Astrocyte of the cerebellum (primary cell): ENCODE measurements at places on chromosomes 16 and 17.

GRCh38 chr17:68775318-68775717, 174.2 kb upstream of the FAM20A start:
- no peak for DNase-seq

- no peak for DNase-seq
Observed at GRCh38 chr16:51024703-51025102, 126.4 kb downstream of the SALL1 start.

DNA sequence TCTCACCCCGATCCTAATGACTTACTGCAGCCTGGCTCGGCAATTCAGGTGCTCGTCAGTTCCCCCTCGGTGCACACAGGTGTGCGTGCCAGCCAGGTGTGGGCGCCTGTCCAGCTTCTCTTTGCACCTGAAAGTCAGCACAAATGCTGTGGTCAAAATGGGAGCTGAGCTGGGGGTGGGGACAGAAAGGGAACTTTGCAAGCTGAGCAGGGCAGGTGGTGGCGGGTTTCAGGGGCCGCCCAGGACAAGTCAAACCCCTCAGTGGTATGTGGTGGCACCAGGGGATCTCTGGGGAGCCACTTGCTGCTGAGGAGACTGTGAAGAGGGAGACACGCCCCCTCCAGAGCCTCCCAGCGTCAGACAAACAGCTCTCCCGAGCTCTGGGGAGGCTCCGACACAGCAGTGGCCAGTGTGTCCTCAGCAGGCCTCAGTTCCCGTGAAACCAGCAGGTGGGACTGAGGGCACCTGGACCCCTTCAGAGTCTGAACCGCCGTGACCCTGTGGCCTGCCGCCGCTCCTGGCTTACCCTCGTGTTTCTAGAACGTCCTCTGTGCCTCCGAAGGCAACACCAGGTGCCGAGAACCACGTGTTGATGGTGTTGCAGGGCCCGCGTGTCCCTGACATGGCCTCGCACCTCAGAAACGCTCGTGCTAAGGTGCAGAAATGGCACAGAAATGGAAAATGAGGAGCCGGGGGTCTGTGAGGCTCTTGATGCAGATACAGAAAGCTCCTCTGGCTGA, 233.5 kb upstream of the TNRC6C start:
- no peak for DNase-seq

- DNase-seq: no peak
Observed at GRCh38 chr16:9235867-9236266, 144.4 kb downstream of the HAPSTR1 start.
